Central memory CD4-positive, alpha-beta T cell (primary cell): ENCODE measurements at places on chromosomes 2 and 18.

GRCh38 chr2:238254095-238254723, 14.4 kb upstream of the HES6 start:
- no peak for DNase-seq

DNA sequence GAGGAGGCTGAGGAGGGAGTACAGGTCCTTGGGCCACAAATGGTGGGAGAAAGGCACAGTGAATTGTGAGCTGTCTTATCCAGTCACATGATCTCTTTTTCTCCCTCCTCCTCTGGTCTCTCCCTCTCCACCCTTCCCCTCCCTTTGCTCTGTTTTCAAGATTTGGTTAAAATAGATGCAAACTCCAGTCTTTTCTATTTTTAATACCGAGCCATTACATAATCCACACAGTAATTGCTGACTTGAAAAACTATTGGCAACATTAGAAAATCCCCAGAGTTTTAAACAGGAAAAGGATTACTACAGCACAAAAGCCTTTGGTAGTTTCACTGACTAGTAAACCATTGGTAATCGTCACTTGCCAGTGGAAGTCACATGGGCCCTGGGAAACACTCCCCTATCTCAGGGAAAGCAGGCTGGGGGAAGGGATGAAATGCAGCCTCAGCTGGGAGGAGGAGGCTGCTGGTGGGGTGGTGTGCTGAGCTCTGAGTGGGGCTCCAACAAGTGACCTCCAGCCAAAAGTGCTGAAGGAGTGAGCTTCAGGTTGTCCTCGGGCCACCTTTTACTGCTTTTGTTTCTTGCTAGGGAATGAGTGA, 57.4 kb upstream of the PCBP1 start:
- DNase-seq, result no peak

- DNase-seq, result no peak
These were observed 447.0 kb downstream of the SOX11 start for GRCh38 chr2:6139142-6139541.

GRCh38 chr2:191907545-191907944, 60.7 kb upstream of the CAVIN2 start:
- DNase-seq, result no peak

DNA sequence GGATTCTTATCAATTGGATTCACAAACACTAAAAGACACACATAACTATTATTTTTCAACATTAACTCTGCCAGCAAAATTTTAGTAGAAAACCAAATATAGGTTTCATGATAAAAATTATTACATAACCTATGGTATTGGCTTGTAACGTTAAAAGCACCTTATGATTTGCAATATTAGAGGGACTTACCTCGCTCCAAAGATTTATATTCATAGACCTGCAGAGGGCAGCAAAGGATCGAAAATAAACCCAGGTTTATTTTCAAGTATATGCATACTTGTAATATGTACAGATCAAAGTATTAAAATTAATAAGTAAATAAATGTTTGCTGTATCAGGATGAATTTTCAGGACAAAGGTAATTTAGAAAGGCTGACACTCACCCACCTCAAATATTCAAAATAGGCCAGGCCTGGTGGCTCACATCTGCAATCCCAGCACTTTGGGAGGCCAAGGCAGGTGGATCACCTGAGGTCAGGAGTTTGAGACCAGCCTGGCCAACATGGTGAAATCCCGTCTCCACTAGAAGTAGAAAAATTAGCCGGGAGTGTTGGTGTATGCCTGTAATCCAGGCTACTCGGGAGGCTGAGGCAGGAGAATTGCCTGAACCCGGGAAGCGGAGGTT, 45.3 kb downstream of the LRPPRC start:
- DNase-seq, result peak; percentile 15

- no peak for DNase-seq
These were observed 632 bp downstream of the AFTPH start for GRCh38 chr2:64524604-64525316.

GRCh38 chr2:39445934-39446333, 8.8 kb upstream of the MAP4K3 start:
- no peak for DNase-seq

GRCh38 chr2:71678874-71679273, 225.5 kb downstream of the DYSF start:
- DNase-seq, result no peak

DNA sequence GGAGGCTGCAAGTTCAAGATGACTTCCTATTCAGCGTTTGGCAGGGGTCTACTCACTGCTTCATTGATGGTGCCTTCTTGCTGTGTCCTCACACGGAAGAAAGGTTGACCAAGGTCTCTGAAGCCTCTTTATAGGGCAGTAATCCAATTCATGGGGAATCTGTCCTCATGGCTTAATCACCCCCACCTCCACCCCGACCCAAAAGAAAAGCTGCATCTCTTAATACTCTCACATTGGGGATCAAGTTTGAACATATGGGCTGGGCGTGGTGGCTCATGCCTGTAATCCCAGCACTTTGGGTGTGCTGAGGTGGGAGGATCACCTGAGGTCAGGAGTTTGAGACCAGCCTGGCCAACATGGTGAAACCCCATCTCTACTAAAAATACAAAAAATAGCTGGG, 36.4 kb upstream of the HNMT start:
- no peak for DNase-seq

- no peak for DNase-seq
These were observed 62.6 kb upstream of the PSMD14 start for GRCh38 chr2:161245671-161246070.

DNA sequence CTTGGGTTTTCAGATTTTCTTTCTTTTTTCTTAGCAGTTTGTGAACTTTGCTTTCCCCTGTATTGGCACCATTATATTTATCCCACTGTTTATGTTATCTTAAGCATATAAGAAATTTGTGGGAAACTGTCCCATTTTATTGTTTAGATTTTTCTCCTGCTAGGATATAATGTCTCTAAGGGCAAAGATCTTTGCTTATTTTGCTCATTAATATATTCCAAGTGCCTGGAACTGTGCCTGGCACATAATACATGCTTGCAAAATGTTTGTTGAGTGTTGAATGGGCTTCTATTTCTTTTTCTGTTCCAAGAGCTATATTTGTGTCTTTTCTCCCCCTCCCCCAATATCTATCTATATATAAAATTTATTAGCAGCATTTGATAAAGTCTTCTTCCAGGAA, 5.4 kb downstream of the EPC2 start:
- no peak for DNase-seq

DNA sequence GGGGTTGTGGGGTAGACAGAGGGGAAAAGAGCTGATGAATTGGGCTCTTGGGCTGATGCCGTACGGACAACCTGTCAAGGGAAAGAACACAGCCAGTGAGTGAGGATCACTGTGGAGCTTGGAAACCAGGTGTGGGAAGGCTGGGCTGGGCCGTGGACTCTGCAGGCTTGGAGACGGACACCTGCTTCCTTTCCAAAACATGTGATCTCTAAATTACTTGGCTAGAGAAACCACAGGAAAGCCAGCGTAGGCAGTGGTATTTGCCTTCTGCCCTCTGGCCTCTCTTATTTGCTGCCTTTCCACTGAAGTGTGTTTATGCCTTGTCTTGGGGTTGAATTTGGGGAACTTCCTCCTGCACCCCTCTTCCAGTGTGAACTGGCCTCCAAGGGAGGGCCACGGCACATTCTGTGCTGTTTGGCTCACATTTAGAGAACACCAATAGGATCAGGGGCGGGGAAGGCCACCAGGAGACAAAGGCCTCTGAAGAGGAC, 267.7 kb downstream of the PRKCE start:
- no peak for DNase-seq

- no peak for DNase-seq
These were observed 62.3 kb upstream of the ACYP2 start for GRCh38 chr2:54052825-54053718.

GRCh38 chr2:111046670-111047069, 74.0 kb upstream of the BCL2L11 start:
- no peak for DNase-seq

DNA sequence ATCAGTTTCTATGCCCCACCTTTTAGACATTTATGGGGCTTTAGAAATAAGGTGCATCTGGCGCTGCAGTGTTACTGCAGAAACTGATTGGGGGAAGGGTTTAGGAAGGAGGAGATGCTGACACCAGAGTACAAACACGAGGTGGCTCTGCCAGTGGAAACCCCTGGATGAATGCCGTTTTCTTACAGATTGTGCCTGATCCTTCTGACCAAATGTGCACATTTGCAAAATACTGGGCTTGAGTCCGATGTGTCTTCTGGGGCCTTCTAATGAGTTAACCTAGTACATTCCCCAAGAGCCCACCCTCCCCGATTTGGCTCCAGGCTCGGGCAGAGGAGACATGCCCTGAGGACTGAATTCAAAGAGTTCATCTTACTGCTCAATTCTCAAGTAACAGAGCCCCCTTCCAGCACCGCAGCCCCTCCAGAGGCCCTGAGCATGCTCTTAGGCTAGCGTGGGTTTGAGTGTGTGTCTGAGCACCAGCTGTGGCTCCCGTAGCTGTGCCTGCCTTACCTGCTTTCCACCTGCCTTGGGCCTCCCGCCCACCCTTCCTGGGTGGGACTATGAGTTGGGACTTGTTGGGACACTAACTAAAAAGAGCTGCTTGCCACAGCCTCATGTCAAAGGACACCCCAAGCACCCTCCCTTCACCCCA, 116.7 kb upstream of the COPS8 start:
- DNase-seq, result peak; percentile 8

GRCh38 chr2:190425221-190425866, 17.2 kb downstream of the MFSD6 start:
- no peak for DNase-seq

GRCh38 chr2:84652431-84652830, 136.1 kb downstream of the DNAH6 start:
- DNase-seq, result no peak

DNA sequence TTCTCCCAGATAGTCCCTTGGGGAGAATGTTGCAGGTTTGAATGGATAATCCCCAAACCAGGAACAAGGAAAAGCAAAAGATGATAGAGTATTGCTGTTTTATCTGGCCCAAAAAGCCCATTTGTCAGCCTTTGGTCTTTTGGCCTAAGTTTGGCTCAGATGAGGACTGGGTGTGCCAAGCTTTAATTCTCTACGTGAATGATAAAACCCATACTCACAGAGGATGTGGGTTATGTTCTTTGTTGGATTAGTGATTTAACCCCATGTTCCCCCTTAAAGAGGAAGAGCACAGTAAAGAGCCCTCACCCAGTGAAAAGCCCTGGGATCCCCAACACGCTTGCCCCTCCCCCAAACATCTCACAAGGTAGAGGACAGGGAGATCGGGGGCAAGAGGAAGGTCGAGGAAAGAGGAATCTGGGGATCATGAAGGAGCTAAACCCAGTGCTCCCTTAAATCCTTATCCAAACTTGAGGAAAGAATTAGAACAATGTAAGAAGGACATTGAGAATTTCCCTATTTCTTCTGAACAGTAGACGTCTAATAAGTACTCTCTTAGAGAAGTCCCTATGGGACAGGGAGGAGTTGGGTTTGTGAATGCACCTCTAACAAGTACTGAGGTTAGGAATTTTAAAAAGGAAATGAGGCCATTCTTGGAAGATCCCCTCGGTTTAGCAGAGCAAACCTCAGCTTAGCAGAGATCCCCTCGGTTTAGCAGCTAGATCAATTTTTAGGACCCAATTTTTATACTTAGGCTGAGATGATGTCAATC, 105.0 kb downstream of the HIBCH start:
- no peak for DNase-seq

- DNase-seq, result no peak
These were observed 124.1 kb downstream of the EN1 start for GRCh38 chr2:118723394-118723793.

DNA sequence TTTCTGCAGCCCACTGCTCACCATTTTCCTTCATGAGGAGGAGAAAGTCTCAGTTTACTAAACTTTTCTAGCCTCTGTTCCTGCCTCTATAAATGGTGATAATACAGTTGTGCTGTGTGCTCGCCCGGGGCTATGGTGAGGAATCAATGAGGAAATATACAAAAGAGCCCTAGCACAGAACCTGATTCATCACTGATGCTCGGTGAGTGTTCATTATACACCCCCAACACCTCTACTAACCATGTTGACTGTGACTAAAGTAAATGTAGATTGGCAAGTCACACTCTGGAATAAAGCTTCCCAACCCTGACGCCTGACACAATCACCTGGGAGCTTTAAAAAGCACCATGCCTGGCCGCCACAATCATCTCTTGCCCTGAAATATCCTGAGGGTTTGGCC, 118.8 kb upstream of the CYP1B1 start:
- DNase-seq, result no peak

GRCh38 chr2:180647621-180648020, 332.8 kb upstream of the UBE2E3 start:
- no peak for DNase-seq

GRCh38 chr2:192960945-192961344, 766.2 kb upstream of the TMEFF2 start:
- DNase-seq, result no peak

GRCh38 chr2:95372845-95373244, 29.7 kb upstream of the FAHD2A start:
- no peak for DNase-seq

DNA sequence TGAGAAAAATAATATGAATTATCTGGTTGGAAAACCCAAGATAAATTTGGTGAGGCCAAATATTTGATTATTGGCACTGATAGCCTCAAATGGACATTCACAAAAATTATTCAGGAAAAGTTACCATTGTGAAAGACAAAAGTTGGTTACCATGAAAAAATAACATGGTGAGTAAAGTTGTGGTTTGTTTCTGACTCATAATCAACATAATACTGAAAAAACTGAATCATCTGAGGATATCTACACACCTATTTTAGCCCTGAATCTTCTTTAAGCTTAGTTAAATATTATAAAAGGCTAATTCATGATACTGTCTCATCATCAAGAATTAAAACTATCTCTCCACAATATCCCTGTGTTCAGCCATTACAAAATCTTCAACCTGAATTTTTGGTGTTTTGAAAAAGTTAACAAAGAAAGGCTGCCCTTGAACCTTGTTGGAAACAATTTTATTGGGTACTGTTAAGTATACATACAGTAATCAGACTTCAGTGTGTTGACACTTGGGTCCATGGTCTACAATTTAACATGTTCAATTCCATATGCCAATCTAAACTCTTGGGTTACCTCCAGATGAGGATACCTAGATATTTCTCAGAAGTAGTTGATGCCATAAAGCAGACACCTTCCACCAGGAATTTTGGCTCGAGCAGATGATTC, 607.5 kb upstream of the SLC39A10 start:
- DNase-seq, result no peak

DNA sequence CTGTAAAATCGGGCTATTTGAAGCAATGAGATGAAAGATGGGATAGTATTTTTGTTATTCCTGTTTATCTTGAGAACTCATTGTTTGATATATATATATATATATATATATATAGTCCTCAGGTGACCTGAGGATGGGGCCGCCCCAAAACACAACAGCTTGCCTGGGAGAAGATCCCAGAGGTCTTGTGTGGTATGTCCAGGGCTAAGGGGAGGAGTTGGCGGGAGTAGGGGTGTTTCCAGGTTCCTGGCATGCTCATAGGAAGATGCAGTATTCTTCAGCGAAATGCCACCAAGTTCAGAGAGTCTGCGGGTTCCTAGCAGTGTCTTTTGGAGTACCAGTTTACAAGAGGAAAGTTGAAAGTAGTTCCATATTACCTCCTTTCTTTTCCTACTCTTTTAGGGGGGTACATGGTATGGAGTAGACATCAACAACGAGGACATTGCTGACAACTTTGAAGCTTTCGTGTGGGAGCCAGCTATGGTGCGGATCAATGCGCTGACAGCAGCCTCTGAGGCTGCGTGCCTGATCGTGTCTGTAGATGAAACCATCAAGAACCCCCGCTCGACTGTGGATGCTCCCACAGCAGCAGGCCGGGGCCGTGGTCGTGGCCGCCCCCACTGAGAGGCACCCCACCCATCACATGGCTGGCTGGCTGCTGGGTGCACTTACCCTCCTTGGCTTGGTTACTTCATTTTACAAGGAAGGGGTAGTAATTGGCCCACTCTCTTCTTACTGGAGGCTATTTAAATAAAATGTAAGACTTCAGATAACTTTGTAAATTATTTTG, 18.3 kb downstream of the CCT7 start:
- no peak for DNase-seq

GRCh38 chr18:48126240-48126639, 195.8 kb upstream of the SMAD2 start:
- no peak for DNase-seq
